ENCODE measurements at places on chromosomes 7 and 10.

GRCh38 chr7:30468041-30468440, 10.5 kb downstream of the NOD1 start:
- no peak for DNase-seq

DNA sequence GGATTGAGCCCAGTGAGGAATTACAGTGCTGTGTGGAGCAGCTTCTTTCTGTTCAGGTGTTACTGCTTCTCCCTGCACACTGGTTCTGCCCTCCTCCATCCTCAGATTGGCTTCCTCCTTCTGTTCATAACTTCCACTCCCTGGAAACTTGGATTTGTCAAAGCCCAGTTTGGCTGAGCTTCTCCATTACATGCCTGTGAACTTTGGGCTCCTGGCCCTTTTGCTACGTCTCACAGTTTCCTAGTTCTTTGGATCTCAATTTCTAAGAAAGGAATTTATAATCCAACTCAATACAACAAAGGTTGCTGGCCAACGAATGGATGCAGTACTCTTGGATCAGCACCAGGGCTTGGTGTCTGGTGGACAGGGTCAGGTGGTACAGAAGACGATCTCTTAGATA, 318.1 kb downstream of the RPS24 start:
- no peak for DNase-seq

GRCh38 chr7:2149672-2150444, 82.9 kb downstream of the MAD1L1 start:
- no peak for DNase-seq

DNA sequence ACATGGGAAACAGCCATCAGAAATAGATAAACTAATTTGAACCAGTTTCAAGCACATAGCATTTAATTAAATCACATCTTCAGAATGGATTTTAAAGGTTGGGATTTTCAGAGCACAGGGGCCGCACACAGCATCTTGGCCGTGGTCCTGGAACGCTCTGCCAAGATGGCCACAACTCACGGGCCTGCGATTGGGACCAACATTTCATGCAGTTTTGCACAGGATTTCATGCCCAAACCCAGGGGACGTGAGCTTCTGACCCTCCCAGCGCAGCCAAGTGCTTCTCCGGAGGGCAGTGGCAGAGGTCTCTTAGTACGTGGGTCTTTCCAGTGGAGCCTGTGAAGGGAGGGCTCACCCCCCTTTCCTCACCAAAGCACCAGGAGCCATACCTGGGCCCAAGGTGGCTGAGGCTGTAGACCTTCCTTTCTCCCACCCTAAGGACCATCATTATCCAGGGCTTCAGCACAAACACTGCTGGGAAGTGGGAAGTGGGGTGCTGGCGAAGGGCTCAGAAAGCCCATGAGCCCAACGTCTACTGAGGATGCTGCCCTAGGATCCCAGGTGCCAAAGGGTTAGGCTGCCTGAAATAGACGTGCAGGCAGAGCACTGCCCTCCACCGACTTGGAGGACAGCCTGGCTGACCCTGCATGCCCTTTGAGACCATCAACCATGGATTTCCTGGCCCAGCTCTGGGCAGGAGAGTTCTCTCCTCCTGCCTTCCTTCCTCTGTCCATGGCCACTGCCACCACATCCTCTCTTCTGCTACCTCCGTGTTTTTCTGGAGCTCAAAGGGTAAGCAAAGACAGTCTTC, 611.2 kb upstream of the MGMT start:
- no peak for DNase-seq

DNA sequence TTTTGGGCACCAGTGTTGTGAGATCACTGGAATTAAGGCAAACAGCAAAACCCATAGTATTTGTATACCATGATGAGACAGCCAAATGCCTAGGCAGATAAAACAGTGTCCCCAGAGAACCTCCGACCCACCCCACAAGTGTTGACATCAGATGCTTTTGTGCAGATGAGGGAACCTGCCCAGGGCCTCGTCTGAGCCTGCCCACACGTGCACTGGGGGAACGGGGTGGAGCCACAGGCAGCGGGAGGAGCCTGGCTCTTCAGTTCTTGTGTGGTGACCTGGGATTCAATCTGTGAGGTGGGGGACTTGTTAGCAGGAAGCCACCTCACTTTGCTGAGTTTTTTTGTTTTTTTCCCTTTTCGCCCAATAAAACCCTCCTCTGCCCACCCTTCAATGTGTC, 33.4 kb upstream of the OPTN start:
- DNase-seq: no peak

GRCh38 chr10:124296121-124296812, 122.5 kb downstream of the OAT start:
- DNase-seq: peak; percentile 58

GRCh38 chr7:157488281-157488680, 151.5 kb downstream of the DNAJB6 start:
- DNase-seq: no peak

- DNase-seq: peak; percentile 15
These were observed 27.8 kb upstream of the EBLN1 start for GRCh38 chr10:22245567-22245966.

- no peak for DNase-seq
These were observed 41.4 kb upstream of the ANTXRL start for GRCh38 chr10:46245381-46245900.

- no peak for DNase-seq
These were observed 174.8 kb upstream of the KAT6B start for GRCh38 chr10:74651565-74651964.

DNA sequence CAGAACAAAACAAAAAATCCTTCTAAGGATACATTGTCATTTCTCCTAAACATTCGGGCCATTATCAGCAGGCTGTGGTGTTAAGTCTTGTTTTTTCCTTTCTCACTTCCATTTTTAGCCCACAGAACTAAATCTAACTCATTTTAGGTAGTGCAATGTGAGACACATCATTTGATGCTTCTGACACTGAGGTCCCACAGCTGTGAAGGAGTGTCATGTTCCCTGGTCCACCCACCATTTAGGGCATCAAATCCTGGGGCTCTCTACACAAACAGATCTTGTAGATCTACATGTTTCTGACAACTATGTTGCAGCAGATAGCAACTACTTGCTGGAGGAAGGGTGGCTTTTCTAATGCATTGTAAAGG, 232.5 kb upstream of the IGFBP3 start:
- no peak for DNase-seq

- DNase-seq: no peak
These were observed 6.2 kb downstream of the GPRIN2 start for GRCh38 chr10:46550076-46550790.

GRCh38 chr10:92404612-92405418, 113.8 kb downstream of the MARCHF5 start:
- DNase-seq: no peak

- DNase-seq: no peak
These were observed 156.0 kb downstream of the BAMBI start for GRCh38 chr10:28833313-28833712.

DNA sequence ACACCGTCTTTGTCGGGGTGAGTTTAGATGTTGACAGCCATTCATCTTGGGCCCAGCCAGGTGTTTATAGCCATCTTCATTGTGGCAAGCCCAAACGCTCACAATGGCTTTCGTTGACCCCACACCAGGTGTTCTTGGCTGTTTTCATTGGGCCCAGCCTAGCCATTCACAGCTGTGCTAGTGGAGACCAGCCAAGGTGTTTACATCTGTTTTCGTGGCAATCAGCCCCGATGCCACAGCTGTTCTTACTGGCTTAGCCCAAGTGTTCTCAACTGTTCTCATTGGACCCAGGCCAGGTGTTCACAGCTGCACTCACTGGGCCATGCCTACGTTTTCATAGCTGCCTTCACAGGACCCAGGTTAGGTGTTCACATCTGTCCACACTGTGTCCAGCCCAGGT, 7.7 kb downstream of the FRG2B start:
- DNase-seq: no peak

GRCh38 chr10:71116426-71116825, 95.9 kb upstream of the UNC5B start:
- DNase-seq: no peak

DNA sequence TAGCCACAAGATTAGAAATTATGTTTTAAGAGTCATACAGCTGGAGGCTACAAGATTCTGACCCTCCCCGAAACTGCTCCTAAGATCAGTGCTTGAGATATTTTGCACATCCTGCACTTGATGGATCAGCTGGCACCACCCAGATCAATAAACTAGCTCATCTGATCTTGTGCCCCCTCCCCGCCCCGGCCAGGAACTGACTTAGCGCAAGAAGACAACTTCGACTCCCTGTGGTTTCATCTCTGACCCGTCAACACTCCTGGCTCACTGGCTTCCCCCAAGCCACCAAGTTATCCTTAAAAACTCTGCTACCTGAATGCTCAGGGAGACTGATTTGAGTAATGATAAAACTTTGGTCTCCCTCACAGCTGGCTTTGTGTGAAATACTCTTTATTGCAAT, 73.5 kb upstream of the NPSR1 start:
- no peak for DNase-seq

GRCh38 chr7:30065746-30066145, 37.5 kb downstream of the PLEKHA8 start:
- DNase-seq: no peak

DNA sequence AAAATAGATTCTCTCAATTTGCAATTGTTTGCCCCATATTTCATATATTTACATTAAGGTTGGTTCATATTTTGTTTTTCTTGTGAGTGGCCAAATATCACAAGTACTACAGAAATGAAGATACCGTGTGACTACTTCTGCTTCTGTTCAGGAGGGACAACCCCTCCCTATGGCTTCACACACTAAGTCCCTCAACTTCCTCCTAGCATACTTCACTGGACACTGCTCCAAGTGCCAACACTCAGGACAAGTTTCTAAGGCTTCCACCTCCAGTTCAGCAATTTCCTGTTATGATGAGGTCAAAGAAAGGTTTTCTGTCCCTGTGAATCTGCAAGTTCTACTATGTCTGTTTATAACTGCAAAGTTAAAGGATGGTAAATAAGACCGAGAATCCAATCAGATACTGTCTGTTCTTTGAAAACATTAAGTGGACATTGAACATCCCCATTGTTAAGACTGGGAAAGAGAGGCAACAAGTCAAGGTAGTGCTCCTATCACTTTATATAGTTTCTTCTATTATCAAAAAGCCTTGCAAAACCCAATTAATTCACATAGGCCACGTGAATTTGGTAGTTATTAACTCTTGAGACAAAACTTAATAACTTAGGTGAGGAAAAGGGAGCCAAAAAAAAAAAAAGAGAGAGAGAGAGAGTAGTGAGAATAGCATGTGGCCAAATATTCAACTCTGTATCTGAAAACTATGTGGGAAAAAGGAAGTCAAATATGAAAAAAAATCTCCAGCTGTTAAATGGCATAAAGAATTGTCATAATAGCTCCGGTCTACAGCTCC, 81.3 kb upstream of the DKK1 start:
- DNase-seq: peak; percentile 17

DNA sequence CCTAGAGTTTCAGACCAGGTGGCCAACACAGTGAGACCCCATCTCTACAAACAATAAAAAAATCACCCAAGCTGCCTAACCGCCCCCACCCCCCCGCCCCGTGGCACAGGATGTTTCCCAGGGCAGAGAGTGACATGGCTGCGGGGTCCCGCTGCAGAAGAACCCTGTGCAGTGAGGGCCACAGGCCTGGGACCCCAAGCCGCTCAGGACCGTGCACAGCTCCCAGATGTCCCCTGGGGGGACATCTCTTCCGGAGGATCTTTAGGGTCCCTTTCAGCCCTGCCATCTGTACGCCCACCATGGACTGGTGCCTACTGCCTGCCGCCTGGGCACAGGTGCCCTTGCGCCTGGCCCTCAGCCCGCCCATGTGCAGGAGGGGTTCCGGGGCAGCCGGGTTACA, 373.6 kb downstream of the DNAJB6 start:
- DNase-seq: no peak

GRCh38 chr7:103093429-103093828, 18.5 kb downstream of the ARMC10 start:
- DNase-seq: no peak

DNA sequence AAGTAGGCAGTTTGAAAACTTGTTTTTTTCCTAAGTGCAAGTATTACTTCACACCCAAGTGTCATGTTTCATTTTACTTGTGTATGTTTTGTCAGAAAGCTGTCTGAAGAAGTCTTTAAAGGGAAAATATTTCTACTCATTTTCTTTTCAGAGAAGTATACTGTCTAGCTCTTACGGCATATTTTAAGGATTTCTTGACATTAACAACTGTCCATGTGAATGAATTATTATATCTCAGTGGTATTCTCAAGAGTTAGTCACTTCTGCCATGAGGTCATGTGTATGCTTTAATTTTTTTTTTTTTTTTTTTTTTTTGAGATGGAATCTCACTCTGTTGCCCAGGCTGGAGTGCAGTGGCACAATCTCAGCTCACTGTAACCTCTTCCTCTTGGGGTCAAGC, 229.5 kb downstream of the BICC1 start:
- DNase-seq: no peak

DNA sequence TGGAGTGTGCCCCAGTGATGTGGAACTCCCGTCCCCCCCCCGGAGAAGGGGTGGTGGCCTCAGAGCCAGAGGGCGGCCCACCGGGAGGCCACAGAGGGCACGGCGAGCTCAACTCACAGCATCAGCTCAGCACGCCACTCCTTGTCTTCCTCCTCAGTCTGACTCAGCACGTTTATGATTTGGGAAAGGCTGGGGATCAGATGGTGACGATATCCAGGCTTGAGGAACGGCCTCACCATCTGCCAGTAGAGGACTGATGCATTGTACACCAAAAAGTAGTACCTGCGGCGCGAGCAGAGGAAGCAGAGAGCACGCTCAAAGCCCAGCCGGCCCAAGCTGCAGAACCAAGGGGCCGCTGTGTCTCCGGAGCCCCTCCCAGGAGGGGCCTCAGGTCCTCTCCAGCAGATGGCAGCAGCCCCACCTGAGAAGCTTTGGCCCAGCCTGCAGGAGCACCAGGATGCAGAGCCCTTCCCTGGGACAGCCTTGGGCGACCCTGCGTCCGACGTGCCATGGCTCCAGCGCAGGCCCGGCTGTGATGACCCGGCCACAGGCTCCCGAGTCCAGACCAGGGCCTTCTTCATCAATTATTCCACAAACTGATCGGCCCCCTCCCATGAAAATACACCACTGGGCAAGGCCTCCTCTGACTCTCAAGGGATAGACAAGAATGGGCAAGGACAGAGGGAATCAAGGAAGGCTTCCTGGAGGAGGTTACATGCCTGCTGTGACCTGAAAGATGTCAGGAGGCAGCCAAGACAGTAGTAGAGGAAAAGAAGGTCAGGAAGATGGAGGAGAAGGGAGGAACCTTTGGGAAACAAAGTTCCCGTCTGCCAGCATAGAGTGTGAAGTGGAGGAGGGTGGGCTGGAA, 3.7 kb downstream of the CFAP46 start:
- no peak for DNase-seq

DNA sequence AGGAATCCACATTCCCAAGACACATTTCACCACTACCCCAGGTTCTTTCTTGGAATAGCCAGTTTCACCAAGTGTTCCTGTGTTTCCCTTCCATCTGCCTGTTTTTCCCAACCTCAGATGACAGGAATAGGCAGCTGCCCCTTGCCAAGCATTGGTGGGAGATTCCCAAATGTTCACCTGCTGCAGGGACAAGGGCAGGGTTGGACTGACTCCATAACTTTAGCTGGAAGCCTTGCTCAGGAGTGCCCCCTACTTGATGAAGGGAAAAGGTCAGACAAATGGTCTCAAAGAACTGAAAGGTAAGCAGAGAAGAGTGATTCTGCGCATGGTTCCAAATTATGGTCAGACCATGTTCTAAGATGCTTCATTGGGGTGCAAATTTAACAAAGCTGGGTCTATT, 45.1 kb upstream of the LYZL1 start:
- peak; percentile 11 for DNase-seq

GRCh38 chr10:103681617-103682399, 173.6 kb downstream of the SH3PXD2A start:
- no peak for DNase-seq

- no peak for DNase-seq
These were observed 14.3 kb downstream of the ADAM22 start for GRCh38 chr7:87948371-87948770.

Measured in SW480 (cell line).